H4 (cell line): ENCODE measurements at places on chromosomes 5 and 9. TPM values are rescaled to one million over a fixed set of nuclear protein-coding genes. Genes with fewer than 3 reads are reported as not detected.

Gene CARD9
- total RNA-seq: 0.17 and 0.18 TPM in 2 replicates

Gene HAPLN1
- 4.5 and 6.5 TPM in 2 replicates for total RNA-seq

Gene SARDH
- 0.06 and 0.49 TPM in 2 replicates for total RNA-seq

GRCh38 chr5:157372472-157372822, 87.6 kb upstream of the NIPAL4 start:
- no peak for DNase-seq

GRCh38 chr5:95631255-95631958, 11.5 kb downstream of the GPR150 start:
- peak; percentile 49 for DNase-seq
